Camera-type eye (tissue), 1 donor: ENCODE measurements at places on chromosomes 6 and 20. TPM values are rescaled to one million over a fixed set of nuclear protein-coding genes. Genes with fewer than 3 reads are reported as not detected.

Gene ZBTB46
- 12.1 TPM for total RNA-seq

Gene SLC17A1
- total RNA-seq = not detected

Gene BHLHE23
- total RNA-seq = 4.7 TPM

Gene ACSS1
- 30.0 TPM for total RNA-seq

Gene TRIM39
- 11.2 TPM for total RNA-seq

Gene EMILIN3
- 27.2 TPM for total RNA-seq

Gene CLVS2
- total RNA-seq = 11.6 TPM

Gene OOEP
- total RNA-seq = not detected

Gene RHAG
- 3.5 TPM for total RNA-seq

Gene CDH22
- total RNA-seq = 0.93 TPM

Gene CDSN
- not detected for total RNA-seq

Gene LY6G6D
- not detected for total RNA-seq

Gene SLC22A1
- total RNA-seq = 0.27 TPM

Gene TTBK1
- total RNA-seq = 4.6 TPM

Gene LAMA2
- total RNA-seq = 72.8 TPM

Gene FLOT1
- total RNA-seq = 68.1 TPM

Gene EPB41L1
- total RNA-seq = 105 TPM

Gene ADGRG6
- 23.6 TPM for total RNA-seq

Gene CYP24A1
- total RNA-seq = 0.38 TPM

Gene TENT5A
- total RNA-seq = 57.4 TPM

Gene THBS2
- total RNA-seq = 132 TPM

Gene PTK7
- 76.4 TPM for total RNA-seq

Gene TSHZ2
- 14.7 TPM for total RNA-seq

Gene MEI4
- 0.99 TPM for total RNA-seq

Gene FAM217A
- total RNA-seq = not detected

Gene TAAR9
- not detected for total RNA-seq
